ENCODE measurements at places on chromosomes 2 and 18. TPM values are rescaled to one million over a fixed set of nuclear protein-coding genes. Genes with fewer than 3 reads are reported as not detected.

GRCh38 chr2:45287045-45287444, 277.8 kb upstream of the SIX2 start:
- DNase-seq: no peak

GRCh38 chr2:225274751-225275150, 124.8 kb upstream of the NYAP2 start:
- DNase-seq: no peak

DNA sequence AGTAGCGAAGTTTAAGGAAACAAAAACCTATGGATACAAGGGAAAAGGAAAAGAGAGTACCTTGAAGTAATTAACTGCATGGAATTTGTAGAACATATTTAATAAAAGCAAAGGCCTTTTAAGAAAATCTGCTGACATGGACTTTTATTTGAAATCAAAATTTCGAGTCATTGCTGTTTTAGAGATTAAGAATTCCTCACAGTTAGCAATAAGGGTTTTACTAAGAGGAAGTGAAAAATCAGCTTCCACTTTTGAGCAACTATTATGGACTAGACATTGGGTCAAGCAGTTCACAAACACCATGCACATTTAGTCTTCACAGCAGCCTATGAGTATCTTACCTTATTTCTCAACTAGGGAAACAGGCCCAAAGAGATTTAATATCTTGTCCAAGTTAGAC, 876.3 kb downstream of the BCL11A start:
- no peak for DNase-seq

Gene XIRP2
- 355 TPM for polyA plus RNA-seq

GRCh38 chr2:48870503-48870902, 115.0 kb upstream of the LHCGR start:
- DNase-seq: no peak

DNA sequence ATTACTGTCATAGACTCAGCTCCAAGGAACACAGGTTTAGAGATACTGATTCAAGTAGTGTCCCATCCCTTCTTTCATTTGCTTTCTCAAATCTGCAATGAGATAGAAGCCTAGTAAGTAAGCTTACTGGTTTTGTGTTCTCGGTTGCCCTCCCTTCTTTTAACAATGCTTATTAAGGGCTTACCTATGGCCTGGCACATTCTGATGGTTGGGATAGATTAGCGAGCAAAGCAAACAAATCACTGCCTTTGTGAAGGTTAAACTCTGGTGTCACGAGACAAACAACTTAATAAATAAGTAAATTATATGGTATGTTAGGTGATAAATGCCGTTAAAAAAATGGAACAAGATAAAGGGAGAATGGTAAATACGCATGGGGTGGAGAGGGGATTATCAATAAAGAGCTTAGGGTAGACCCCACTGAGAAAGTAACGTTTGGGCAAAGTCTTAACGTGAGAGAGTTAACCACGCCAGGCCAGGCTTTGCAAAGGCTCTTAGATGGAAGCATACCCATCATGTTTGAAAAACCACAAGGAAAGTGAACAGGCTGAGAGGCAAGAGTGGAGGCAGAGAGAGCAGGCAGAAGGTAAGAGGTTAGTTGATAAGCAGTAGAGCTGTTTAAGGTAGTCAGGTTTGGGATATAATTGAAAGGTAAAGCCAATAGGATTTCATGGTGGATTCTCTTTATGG, 31.0 kb downstream of the EIF2AK3 start:
- DNase-seq: no peak

Data from psoas muscle (tissue), 8 donors.